ENCODE measurements at places on chromosomes 2 and 18. TPM values are rescaled to one million over a fixed set of nuclear protein-coding genes. Genes with fewer than 3 reads are reported as not detected.

Gene FBXO15
- not detected for total RNA-seq

DNA sequence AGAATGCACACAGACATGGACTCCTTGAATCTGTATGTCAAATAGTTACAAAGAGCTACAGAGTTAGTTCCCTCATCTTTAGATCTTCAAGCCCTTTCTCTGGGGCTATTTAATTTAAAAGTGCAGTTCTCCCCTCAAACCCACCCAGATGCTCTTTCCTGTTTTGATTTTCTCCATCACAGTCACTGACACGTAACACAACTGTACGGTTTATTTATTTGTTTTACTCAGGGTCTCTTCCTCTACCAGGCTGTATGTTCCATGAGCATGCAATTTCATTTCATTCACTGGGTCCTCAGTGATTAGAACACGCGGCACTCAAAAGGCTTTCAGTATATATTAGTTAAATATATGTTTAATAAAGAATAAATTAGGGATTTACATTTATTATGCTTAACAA is 94.7 kb downstream of the DOCK10 start:
- no peak for DNase-seq

DNA sequence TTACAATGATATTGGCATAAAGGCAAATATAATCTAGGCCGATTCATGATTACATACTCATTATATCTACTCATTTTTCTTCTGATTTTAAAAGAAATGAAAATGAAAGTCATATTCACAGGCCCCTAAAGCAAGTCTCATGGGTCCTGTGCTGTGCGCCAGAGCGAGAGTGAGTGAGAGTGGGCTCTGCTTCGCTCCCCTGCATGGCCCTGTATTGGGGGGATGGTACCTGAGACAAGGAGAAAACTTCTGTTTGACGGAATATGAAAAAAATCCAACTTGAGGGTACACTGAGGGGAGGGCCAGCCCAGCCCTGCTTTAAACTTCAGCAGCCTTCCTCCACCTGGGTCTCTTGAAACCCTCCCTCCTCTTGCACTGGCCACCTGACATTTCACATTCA is 81.4 kb upstream of the RGPD5 start:
- DNase-seq, result peak; percentile 25

DNA sequence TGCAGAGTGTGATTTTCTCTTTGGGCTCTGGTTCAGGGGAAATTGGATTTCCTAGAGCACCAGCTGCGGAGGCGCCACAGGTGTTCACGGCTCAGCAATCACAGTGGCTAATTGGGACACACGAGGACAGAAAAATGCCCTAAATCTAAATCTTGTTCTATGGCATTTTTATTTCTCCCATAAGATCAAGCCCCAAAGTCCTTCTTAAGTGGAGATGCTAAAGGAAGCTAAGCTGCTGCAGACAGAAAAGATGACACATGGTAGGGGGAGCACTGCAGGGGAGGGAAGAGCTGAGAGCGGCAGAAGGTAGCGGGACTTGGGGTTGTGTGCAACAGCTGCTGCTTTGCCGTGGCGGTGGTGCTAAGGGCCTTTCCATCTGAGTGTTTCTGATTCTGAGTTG is 280.6 kb downstream of the MYT1L start:
- no peak for DNase-seq

DNA sequence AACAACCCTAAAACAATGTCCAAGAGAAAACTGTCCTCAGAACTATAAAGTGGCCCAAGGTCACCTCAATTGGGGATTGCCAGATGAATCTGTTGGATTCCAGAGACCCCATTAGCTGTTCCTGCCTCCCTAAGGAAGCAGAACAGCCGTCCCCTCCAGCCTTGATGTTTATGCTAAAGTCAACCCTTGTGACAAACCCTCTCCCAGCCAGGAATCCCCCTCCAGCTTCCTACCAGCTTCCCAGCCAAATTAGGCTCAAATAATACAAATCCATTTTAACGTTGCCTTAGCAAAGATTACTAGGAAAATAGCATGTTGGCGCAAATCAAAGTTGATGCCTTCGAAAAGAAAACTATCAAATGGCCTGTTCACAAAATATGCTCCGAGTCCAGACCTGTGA is 105.7 kb upstream of the DAPL1 start:
- DNase-seq, result no peak

Gene HOXD10
- not detected for total RNA-seq

Gene RAB3GAP1
- total RNA-seq, result 34.5 TPM

Gene CTAGE1
- total RNA-seq, result not detected

GRCh38 chr2:138814123-138814898 is 34.1 kb upstream of the NXPH2 start:
- DNase-seq, result no peak

- DNase-seq, result no peak
Observed at GRCh38 chr2:54366487-54367280, 89.4 kb upstream of the SPTBN1 start.

Gene EVA1A
- 2.5 TPM for total RNA-seq

- DNase-seq, result no peak
Observed at GRCh38 chr18:21194871-21195771, 46.9 kb upstream of the GREB1L start.

DNA sequence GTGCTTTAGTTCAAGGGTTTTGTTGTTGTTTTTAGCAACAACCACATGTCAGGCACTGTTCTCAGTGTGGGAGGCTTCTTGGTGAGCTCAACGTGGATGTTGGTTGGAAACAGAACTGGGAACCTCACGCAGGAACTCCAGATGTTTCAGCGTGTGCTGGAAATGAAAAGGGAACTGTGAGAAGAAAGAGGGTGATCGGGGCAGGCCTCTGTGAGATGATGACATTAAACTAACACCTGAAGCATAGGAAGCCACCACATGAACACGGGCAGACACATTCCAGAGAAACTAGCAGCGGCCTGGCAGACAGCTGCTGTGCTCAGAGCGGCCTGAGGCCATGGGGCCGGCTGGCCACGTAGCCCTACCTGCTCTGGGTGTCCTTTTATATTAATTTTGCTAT is 66.4 kb downstream of the COA5 start:
- DNase-seq, result no peak

Gene EGR4
- total RNA-seq, result not detected

DNA sequence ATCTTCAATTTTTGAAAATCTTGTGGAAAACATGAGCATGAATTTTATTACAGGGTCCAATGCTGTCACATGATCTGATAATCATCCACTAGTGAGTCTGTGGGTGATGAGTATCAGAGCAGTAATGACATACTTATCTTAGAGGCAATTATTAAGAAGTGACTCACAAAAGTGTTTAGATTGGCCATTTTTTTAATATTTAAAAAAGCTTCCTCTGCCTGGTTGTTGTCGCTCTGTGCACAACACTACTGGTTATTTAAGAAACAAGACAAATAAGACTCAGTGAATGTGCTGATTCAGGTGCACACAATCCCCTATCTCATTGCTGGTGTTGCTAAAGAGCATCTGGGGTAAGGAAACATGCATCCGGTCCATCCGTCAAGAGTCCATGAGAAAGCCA is 665.8 kb upstream of the ZEB2 start:
- no peak for DNase-seq

- DNase-seq, result no peak
Observed at GRCh38 chr2:114022360-114023085, 132.6 kb downstream of the ACTR3 start.

DNA sequence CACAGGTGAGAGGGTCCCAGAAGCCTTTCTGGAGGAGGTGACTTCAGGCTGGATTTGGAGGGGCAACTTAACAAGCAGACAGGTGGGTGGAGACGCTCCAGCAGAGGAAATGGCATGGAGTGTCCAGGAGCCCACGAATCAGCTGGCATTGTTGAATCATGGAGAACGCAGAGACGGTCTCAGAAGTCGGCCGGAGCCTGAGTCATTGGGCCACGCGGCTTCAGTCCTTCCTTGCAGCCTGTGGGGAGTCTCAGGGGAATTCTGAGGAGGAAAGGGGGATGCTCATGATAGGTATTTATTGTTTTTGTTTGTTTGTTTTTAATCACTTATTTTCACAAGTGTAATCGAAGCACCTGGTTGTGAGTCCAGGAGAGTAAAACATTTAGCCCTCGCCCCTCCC is 184.6 kb upstream of the HDAC4 start:
- DNase-seq, result no peak

DNA sequence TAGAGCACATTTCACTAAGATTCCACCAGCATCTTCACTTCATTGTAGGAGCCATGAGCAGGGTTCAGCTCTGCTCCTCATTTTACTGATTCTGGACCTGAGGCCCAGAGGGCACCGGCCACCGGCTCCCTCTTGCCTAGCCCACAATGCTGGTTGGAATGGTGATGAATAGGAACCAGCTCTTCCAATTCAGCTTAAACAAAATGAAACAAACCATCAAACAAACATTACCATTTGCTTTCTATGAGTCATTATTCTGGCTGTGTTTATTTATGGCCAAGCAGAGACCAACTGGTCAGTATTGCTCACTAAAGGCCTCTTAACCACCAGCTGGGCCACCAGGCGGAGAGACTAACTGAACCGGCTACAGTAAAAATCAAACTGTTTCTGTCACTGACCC is 176.7 kb downstream of the MTX2 start:
- no peak for DNase-seq

GRCh38 chr18:79632765-79633164 is 46.8 kb upstream of the CTDP1 start:
- DNase-seq, result no peak

DNA sequence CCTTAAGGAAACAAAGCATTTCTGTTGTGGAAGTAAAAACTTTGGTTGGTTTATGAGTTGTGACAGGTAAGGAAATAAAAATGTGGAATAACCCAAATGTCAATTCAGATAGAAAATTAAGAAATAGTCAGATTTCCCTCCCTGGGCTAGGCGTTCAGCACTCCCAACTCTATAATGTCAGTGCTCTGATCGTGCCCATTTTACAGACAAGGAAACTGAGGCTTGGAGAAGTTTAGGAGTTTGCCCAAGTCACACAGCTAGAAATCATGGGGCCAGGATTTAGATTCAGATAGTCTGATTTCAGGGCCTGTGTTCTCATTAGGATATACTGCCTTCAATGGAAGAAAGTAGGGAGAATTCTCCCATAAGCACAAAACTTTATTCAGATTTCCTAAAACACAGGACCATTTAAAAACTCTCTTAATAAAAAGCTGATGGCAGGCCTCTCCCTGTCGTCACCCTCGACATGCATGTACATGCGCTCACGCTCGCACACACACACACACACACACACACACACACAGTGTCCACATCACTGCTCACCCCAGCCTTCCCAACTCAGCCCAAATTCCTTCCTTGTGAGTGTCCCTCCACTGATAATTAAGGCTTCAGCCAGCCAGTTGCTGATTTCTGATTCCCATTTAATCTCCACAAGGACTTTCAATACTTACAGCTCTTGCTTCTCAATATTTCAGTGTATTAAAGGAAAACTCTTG is 49.1 kb upstream of the SLC14A2 start:
- DNase-seq, result no peak

GRCh38 chr2:15460112-15460620 is 101.0 kb downstream of the NBAS start:
- DNase-seq, result no peak

DNA sequence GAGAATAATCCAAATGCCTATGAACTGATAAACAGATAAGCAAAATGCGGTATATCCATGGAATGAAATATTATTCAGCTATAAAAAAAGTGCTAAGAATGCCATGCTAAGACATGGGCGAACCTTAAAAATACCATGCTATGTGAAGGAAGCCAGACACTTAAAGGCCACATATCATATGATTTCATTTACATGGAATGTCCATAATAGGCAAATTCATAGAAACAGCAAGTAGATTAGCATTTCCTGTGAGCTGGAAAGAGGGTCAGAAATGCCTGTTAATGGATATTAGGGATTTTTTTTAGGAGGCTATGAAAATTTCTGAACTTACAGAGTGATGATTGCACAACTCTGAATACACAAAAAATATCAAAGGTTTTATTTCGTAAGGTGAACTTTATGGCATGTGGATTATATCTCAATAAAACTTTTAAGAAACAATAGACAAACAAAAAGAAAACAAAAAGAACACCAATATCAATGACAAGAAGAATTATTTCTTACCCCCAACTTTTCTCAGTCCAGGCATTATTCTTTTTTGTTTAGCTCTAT is 1207.7 kb downstream of the SUCLG1 start:
- no peak for DNase-seq

DNA sequence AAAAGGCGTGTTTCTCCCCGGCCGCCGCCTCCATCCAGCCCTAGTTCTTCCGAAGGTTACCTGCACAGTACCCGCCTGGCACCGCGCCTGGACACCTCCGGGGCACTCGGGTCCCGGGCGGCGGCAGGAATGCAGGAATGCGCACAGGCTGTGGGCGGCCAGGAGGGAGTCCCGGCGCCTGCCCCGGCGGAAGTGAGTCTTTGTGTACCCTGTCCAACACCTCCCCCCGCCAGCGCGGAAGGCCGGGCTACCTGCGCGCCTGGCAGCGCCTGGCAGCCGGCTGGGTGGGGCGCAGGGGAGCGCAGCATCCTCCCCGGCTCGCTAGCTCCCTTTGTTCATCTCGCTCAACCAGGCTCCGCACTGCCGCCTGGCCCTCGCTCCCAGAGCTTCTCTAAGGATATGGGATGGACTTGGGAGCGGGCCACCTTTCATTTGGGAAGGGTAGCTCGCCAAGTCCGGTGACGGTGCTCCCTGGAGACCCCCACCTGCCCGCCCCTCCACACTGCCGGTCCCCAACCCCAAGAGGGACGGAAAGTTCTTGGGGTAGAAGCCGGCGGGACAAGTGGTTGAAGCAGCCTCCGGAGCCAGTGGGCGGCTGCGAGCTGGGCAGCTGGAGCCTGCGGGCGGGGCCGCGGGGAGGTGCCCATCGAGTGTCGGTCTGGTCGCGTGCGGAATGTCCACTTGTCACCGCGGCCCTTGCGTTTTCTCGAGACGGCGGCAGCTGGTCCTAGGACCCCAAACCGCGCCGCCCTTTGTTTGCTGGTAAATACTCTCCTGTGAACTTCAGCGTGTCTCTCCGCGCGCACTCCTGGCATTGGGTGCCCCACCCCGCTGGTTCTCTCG is 1.2 kb upstream of the ST6GAL2 start:
- no peak for DNase-seq

DNA sequence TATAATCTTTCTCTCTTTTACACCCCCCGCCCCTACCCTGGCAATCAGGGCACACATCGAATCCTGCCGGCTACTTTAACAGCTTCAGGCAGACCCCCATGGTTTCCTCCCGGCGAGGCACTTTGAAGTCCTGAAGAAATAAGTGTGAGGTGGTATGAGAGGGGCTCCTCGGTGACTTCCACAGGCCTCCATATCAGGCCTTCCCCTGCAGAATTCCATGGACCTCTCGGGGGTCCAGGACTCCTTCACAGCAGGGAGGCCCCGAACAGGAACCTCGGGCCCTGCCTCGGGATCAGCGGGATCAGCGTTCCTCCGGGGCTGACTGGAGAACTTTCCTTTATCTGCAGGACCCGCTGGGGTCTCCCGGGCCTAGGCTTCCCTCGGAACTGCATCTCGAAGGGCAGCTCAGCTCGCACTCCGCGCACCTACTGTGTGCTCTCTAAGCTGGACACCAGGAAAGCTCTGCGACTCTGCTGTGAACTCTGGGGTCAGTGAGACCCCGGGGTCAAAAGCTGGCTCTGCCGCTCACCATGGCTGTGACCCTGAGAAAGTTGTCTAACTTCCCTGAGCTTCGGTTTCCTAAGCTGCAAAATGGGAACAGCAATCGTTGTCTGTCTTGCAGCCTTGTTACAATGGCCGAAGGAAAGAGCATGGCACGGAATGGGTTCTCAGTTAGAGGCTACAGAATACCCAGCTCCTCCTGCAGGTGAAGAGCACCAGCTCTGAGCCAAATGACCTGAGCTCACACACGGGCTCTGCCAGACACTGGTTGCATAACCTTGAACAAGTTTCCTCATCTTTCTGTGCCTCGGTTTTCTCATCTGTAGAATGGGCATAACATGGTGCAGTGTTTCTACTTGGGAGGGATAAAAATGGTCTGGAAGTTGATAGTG is 97.4 kb upstream of the ID2 start:
- no peak for DNase-seq

Gene REG3G
- 33.1 TPM for total RNA-seq

- DNase-seq, result no peak
Observed at GRCh38 chr2:208064220-208064961, 39.1 kb upstream of the PLEKHM3 start.

Data from Peyer's patch (tissue), 4 donors.